ENCODE measurements at places on chromosomes 7 and 10.
A peak's percentile ranks its signal among the peaks of the same experiment; 100 is the strongest.

DNA sequence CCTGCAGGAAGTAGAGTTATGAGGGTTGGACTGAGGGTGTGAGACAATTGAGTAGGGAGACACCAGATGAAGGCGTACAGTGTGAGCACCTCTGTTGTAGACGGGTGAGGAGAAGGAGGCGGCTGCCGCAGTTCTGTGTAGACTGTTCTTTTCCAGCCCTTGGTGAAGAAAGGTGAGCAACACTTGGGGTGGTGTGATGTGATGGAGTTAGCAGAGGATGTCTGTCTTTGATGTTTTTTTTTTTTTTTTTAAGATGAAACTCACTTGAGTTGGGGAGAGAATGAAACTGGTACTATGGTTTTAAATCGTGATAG, 42.8 kb upstream of the RNF216 start:
- H3K4me3 ChIP-seq, result no peak overlapping the region
- H3K27ac ChIP-seq, result no peak overlapping the region
- no peak for DNase-seq
- H3K27me3 ChIP-seq, result no peaks in the 10 kb centered on the region
- H3K4me1 ChIP-seq, result peaks cover 14% of the 10 kb centered on the region
- no peaks in the 10 kb centered on the region for H3K36me3 ChIP-seq

- H3K27ac ChIP-seq, result no peak overlapping the region
- H3K27me3 ChIP-seq, result no peaks in the 10 kb centered on the region
These were observed 86.2 kb downstream of the APBB1IP start for GRCh38 chr10:26524161-26524896.

DNA sequence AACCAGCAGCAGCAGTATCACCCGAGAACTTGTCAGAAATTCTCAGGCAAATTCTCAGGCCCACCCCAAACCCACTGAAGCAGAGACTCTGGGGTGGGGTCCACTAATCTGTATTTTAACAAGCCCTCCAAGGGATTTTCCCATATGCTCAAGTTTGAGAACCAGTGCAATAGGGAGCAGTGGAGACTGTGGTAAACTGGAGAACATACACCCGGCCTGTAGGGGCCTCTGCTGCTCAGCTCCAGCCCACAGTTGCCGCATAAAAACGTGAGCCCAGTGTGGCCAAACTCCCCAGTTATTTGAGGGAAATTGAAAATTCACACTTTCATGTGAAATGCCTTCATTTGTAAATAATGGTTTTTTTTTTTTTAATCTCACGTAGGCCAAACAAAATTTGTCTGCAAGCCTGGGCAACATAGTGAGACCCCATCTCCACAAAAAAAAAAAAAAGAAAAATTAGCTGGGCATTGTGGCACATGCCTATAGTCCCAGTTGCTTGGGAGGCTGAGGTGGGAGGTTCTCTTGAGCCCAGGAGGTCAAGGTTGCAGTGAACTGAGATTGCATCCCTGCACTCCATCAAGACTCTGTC, 97.6 kb upstream of the ZMIZ1 start:
- no peak for DNase-seq
- peaks cover 11% of the 10 kb centered on the region for H3K4me1 ChIP-seq
- no peaks in the 10 kb centered on the region for H3K36me3 ChIP-seq
- no peak overlapping the region for H3K4me3 ChIP-seq
- H3K27me3 ChIP-seq, result peaks cover 22% of the 10 kb centered on the region
- no peak overlapping the region for H3K27ac ChIP-seq

DNA sequence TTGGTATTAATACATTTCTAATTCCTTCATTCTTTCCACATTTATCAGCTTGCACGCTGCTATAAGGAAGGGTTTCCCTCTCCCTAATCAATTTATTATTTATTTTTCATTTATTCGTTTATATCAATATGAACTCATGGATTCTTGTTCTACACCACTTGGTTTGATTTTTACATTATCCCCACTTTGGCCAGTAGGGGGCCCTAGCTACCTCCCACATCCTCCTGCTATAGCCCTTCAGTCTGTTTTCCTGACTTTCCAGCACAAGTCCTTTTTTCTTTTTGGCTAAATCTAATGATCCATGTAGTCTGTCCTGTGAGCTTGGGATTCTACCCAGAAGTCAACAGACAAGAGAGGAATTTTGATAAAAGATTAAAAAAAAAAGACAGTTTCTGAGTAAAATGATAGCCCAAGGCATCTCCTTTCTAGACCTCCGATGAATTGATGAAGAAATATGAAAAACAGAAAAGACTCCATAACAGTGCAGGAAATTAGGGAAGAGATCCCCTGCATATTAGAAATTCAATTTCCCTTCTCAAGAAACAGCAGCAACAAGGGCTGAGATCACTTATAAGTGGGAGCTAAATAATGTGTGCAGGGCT, 47.7 kb downstream of the LYZL2 start:
- peaks cover 4% of the 10 kb centered on the region for H3K27me3 ChIP-seq
- H3K36me3 ChIP-seq, result no peaks in the 10 kb centered on the region
- H3K4me1 ChIP-seq, result peaks cover 5% of the 10 kb centered on the region
- no peak overlapping the region for H3K4me3 ChIP-seq
- DNase-seq, result peak; percentile 26
- no peak overlapping the region for H3K27ac ChIP-seq

GRCh38 chr10:103734731-103735130, 120.6 kb downstream of the SH3PXD2A start:
- no peak overlapping the region for H3K27ac ChIP-seq
- H3K4me1 ChIP-seq, result no peaks in the 10 kb centered on the region
- no peaks in the 10 kb centered on the region for H3K36me3 ChIP-seq
- peaks cover 3% of the 10 kb centered on the region for H3K27me3 ChIP-seq

- H3K4me1 ChIP-seq, result peaks cover 4% of the 10 kb centered on the region
- H3K27me3 ChIP-seq, result no peaks in the 10 kb centered on the region
- no peak for DNase-seq
These were observed 59.1 kb downstream of the ZNF365 start for GRCh38 chr10:62433181-62433692.

DNA sequence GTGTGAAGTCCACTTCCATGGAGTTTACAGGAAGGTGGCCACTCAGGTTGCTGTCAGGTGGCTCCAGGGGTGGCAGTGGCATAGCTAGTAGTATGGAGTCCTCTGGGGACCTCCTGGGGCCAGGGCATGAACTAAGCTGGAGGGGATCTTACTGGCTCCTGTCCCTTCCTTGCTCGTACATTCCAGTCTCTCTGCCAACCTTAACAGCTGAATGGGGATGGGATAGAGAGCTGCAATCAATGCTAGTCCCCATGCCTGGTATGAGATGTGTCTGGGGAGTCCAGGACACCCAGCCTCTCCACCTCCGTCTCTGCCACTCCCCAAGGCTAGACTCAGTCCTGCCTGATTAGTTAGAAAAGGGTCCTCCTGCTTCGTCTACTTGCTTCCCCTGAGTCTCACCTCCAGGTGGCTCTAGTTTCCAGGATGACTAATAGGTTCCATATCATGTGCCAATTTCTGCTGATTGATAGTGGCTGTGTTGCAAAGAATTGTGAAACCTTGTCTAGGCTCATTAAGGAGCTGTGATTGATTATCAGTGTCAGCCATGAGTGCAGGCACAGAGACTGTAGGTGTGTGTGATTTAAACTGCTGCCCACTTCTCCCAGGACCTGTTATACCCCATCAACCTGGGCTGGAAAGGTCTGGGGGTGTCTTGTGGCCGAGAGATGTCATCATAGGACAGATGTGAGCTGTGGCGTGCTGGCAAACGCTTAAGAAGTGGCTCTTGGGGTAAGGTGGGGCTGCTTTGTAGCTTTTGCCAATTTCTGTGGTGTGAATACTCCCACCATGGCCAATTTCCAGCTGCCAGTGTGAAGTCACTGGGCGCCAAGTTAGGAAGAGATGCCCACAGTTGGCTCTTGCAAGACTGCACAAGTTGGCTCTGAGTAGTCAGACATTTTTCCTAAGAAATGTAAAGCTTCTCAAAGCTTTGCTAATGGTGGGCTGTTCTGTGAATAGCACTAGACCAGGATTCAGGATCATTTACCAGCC, 59.8 kb downstream of the COL13A1 start:
- no peak overlapping the region for H3K27ac ChIP-seq
- no peaks in the 10 kb centered on the region for H3K36me3 ChIP-seq
- no peaks in the 10 kb centered on the region for H3K4me1 ChIP-seq
- peaks cover 7% of the 10 kb centered on the region for H3K27me3 ChIP-seq
- no peak for DNase-seq

- no peak overlapping the region for H3K27ac ChIP-seq
- peaks cover 24% of the 10 kb centered on the region for H3K4me1 ChIP-seq
- no peak for DNase-seq
- H3K27me3 ChIP-seq, result no peaks in the 10 kb centered on the region
- peaks cover 4% of the 10 kb centered on the region for H3K36me3 ChIP-seq
- H3K4me3 ChIP-seq, result no peak overlapping the region
These were observed 65.2 kb downstream of the CREB3L2 start for GRCh38 chr7:137936509-137937201.

DNA sequence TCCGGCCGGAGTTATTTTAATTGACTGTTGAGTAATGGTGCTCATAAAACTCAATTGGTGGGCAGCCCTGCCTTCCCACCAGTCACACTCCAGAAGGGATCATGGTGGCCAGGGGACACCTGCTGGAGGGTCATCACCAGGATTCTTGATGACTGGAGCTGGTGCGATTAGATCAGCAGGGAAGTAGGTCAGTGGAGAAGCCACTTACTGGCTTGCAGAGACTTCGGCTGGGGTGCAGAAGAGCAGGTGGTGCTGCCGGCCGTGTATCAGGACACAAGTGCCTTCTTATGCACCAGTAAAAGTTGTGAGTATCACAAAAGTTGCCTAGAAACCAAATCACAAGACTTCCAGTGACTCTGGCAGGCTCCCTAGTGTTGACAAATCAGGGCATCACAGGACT, 82.6 kb upstream of the CHCHD3 start:
- H3K4me3 ChIP-seq, result no peak overlapping the region
- no peak for DNase-seq
- H3K36me3 ChIP-seq, result no peaks in the 10 kb centered on the region

DNA sequence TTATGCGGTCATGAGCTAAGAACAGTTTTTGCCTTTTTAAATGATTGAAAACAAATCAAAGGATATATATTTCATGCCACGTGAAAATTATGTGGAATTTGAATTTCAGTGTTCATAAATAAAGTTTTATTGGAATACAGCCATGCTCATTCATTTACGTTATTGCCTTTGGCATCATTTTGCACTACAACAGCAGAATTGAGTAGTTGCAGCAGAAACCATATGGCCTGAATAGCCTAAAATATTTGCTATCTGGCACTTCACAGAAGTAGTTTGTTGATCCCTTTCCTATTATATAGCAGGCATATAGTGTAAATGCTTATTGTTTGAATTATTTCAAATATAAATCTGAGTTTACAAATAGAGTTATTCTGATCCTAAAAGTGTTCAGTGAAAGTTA, 59.7 kb downstream of the AUTS2 start:
- H3K27ac ChIP-seq, result no peak overlapping the region
- no peaks in the 10 kb centered on the region for H3K27me3 ChIP-seq
- DNase-seq, result no peak
- H3K4me1 ChIP-seq, result peaks cover 17% of the 10 kb centered on the region
- no peaks in the 10 kb centered on the region for H3K36me3 ChIP-seq

GRCh38 chr10:55374917-55375316, 573.9 kb upstream of the PCDH15 start:
- no peaks in the 10 kb centered on the region for H3K36me3 ChIP-seq
- no peak overlapping the region for H3K4me3 ChIP-seq
- no peaks in the 10 kb centered on the region for H3K4me1 ChIP-seq
- no peak overlapping the region for H3K27ac ChIP-seq
- no peak for DNase-seq

DNA sequence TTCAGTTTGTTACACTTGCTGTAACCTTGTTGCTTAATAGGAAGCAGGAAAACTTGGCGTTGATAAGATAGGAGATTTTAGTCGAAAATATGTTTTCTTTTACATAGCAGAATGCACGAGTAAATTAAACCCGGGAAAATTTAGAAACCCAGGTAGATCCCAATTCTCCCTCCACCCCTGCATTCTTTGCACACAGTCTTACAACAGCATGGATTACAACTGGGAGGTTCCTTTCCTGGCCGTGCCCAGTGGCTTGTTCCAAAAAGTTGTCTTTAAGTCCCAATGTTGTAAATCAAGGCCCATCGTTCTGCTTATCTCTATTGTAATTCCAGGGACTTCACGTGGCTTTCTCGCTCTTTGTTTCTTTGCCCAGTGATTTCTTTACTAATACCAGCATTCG, 1.1 kb upstream of the DPY19L1 start:
- peak overlapping the region; percentile 90 for H3K4me3 ChIP-seq
- peaks cover 1% of the 10 kb centered on the region for H3K36me3 ChIP-seq
- peak overlapping the region; percentile 73 for H3K27ac ChIP-seq
- no peak for DNase-seq

DNA sequence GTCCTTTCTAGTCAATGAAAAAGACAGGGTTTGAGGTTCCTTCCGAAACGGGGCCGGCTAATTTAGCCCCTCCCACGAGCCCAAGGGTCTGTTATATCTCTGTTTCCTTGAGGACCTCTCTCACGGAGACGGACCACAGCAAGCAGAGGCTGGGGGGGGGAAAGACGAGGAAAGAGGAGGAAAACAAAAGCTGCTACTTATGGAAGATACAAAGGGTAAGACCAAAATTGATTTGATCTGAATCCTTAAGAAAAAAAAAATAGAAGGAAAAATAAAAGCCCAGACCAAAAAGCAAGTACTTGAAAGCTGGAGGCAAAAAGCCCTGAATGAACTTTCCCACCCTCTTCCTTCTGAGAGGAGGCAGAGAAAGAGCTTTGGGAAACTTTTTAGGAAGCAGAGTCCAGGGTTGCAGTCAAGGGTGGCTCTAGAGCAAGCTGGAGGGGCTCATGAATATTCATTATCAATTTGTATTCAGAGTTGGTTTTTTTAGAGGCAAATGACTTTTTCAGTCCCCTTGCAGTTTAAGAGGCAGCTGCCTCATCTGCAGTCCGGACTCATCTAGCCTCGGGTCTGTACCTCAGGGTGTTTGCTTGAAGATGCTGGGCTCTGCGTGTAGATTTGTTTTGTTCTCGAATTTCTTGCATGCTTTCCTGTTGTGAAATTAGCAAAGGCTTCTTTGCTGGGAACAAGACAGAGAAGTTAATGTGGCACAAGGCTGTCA, at the start of gene ENTPD1:
ENTPD1 (plus strand) TSS at position 123 of the 721 bp plus-strand sequence; CDS start at position 200, 77 bp downstream.
- no peaks in the 10 kb centered on the region for H3K27me3 ChIP-seq
- peaks cover 9% of the 10 kb centered on the region for H3K36me3 ChIP-seq
- no peak for DNase-seq
- H3K4me1 ChIP-seq, result peaks cover 45% of the 10 kb centered on the region
- peak within 1 kb of the TSS; percentile 97 for H3K27ac ChIP-seq
